ENCODE measurements at places on chromosomes 7 and 10.

GRCh38 chr7:92051655-92052054 is 82.6 kb downstream of the CYP51A1 start:
- DNase-seq = no peak

DNA sequence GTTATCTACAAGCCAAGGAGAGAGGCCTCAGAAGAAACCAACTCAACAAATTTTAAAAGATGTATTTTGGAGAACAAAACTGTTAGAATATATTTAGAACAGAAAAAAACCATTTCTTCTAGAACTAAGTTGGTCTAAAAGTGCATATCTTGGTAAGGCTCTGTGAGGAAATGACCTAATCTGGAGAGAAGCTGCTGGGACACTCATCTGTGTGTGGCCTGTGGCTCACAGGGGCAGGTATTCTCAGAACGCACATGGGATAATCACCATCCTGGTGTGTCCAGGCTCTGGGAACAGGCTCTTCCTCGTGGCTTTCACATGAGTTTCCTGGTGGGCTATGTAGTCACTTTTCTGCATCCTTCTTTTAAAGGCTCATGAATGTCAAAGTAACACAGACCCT is 38.1 kb upstream of the PRSS1 start:
- DNase-seq = no peak

- DNase-seq = no peak
Measured at GRCh38 chr10:125057158-125058001, 103.0 kb downstream of the CTBP2 start.

- DNase-seq = no peak
Measured at GRCh38 chr7:88758381-88759229, 895 bp upstream of the ZNF804B start.

- DNase-seq = no peak
Measured at GRCh38 chr10:93476756-93477155, 5.4 kb downstream of the MYOF start.

DNA sequence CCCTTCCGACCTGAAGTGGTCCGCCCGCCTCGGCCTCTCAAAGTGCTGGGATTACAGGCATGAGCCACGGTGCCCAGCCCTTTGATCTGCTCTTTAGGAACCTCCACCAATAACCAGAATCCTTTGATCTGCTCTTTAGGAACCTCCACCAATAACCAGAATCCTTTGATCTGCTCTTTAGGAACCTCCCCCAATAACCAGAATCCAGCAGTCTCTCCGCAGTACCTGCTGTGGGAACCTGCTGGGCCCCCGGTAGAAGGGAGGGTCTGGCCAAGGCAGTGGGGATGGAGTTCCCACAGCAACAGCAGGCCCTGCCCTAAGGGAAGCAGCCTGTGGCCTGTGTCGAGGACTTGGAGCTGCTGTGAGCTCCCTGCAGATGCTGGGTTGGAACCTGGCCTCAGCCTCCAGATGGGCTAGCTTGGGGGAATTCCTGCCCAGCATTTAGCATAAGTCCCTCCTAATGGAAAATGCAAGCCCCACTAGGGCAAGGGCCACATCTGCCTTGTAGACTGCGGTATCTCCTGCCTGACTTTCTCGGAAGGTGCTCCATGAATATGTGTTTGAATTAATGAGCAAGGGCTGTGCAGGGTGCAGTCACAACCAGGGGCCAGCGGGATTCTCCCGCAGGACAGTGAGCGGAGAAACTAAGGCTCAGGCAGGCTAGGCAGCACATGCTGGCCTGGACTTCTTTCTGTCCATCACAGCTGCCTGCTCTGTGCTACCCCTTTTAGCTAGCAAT is 165.8 kb downstream of the UBE2H start:
- DNase-seq = no peak

- no peak for DNase-seq
Measured at GRCh38 chr7:116998567-116999175, 45.4 kb downstream of the ST7 start.

GRCh38 chr7:158063850-158064610 is 523.6 kb downstream of the PTPRN2 start:
- no peak for DNase-seq

DNA sequence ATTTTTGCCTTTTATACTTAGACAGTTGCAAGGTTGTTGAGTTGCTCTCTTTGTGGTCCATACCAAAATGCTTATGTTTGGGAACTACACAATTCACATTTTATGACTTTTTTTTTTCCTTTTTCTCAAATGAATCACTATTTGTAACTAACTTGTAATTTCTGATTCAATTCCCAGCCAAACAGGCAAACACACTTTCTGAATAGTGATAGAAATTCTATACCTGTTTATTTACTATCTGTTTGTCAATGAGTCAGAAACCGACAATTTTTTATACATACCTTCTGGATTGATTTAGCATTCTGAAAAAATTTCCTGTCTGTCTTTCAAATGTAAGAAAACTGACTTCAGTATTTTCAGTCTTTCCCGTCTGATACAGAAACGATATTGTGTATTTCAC is 69.1 kb downstream of the MBL2 start:
- no peak for DNase-seq

DNA sequence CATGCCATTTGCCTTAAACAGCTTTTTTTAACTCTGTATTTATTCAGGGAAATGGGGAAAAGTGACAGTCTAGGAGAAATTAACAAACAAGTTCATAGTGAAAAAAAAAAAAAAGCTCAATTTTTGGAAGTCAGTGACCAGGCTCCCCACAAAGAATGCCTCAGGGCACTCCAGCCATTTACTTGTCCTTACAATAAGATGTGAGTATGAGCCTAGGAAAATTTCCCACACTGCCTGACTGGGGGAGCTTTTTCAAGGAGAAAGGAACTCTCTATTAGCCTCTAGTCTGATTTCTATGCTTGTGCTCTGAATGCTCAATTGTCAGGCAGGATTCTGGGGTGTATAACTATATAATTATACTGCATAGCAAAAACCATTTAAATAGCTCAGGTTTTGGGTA is 74.9 kb upstream of the NRBF2 start:
- no peak for DNase-seq

- no peak for DNase-seq
Measured at GRCh38 chr10:132879408-132880127, 62.8 kb downstream of the CFAP46 start.

DNA sequence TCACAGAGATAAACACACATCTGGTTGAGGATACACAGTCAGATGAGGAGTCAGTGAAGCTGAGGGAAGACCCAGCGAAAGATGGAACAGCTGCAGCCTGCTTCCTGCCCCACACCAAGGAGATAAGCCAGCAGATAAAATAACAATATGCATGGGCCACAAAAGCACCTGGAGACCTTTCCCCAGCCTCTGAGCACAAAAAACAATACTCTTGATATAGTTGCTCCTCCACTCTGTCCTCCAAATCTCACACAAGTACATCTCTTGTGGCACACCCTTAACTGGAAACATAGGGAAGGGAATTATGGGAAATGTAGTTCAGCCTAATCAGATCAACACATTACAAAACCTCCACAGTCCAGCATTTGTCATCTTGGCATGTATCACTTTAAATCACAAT is 9.7 kb upstream of the FHIP2A start:
- DNase-seq = no peak

- no peak for DNase-seq
Measured at GRCh38 chr10:47147186-47147585, 152.8 kb upstream of the GDF10 start.

Measured in stimulated activated CD4-positive, alpha-beta T cell treated with anti-CD3 and anti-CD28 coated beads, Interleukin-15, amount 100 ng/mL, for 1 hour (primary cell).